ENCODE measurements at places on chromosomes 12 and 14.

GRCh38 chr14:52649511-52649910 lies 45.8 kb downstream of the ERO1A start:
- no peak for DNase-seq

DNA sequence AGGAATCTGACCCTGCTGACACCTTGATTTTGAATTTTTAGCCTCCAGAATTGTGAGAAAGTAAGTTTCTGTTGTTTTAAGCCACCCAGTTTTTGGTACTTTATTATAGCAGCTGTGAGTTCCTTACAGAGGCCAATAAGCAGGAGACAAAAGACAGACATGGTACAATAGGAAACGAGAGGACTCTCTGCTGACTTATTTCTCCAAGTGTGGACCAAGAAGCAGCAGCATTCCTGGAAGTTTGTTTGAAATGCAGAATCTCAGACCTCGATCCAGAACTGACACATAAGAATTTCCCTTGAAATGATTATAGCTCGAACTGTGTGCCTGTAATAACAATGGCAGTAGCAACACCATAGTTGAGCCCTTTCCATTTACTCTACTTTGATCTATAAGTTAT lies 31.9 kb upstream of the LUM start:
- DNase-seq, result no peak

GRCh38 chr12:49978125-49978524 lies 5.4 kb downstream of the AQP6 start:
- no peak for DNase-seq

DNA sequence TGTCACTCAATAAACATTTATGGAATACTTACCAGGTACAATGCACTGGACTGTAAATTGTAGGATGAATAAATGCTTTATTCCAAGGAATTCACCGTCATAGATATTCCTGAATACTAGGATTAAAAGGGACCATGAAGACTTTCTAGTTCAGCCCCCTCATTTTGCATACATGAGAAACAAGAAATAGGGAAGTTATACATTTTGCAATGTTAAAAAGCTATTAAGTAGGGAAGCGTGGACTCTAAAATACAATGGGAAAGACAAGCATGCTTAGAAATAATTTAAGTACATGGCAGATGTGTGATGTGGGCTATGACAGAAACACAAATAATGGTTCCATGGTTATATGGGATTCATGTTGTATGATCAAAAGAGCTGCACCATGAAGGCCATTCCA lies 89.4 kb upstream of the SYT10 start:
- no peak for DNase-seq

GRCh38 chr14:51182131-51182565 lies 57.9 kb upstream of the TMX1 start:
- DNase-seq, result peak; percentile 10

- no peak for DNase-seq
Measured at GRCh38 chr14:96285667-96286066, 29.7 kb downstream of the BDKRB1 start.

DNA sequence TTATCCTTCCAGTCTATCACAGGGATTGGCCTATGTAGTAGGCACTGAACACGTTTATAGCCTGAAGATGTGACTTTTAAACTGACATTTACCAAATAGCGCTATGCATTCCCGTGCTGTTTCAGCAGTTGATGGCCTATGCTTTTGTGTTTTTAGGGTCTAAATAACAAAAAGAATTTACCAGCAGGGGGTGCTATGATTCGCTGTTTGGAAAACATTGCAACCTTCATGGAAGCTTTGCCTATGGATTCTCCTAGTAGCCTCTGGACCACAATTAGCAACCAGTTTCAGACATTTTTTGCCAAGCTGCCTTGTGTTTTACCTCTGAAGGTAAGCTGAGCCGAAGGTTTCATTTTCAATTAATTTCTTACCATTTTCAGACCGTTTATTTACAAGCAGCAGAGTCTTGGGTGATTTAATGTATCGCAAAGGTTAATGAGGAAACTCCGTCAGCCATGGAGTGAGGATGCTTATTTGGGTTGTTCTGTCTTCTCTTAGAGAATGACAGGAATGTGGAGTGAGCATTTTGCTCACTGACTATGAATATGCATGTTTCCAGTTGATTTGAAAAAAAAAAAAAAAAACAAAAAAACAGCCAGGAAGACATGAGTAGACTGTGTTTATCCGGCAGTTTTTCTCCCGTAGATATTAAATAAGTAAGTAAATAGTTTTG lies 133.1 kb downstream of the PRIMA1 start:
- no peak for DNase-seq

GRCh38 chr12:108409481-108409880 lies 70.4 kb upstream of the CMKLR1 start:
- DNase-seq, result no peak

GRCh38 chr14:73180385-73180805 lies 44.1 kb downstream of the PSEN1 start:
- peak; percentile 81 for DNase-seq

DNA sequence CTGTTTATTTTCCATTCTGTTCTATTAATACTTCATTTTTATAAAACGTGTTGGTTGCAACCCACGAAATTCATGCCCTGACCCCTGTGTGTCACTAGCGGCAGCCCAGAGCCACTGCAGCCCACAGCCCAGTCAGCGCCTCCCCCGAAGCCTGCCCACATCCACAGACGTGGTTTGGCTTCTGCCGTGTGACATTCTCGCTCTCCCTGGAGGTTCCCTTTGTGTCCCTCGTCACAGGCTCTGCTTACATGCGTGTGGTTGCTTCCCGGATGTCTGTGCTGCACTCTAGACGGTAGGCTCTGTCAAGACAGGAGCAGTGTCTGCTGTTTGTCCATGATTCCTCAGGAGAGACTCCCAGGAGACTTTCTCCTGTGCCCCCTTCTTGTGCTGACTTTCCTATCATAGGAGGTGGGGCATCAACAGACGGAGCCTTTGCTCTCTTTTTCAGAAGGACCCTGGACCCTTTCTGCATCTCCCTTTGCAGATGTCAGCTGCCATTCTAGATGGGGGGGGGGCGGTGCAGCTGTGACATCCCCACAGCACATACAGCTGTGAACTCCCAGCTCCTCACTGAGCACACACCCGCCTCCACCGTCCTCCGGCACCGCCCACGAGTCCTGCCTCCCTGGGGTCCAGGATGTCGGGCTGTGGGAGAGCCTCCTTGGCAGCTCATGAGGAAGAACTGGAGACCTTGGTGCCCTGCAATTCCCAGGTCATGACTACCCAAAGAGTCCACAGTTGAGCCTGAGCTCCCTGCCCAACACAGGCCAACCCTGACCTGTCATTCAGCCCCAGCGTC lies 36.8 kb upstream of the PIWIL1 start:
- DNase-seq, result no peak

GRCh38 chr12:110249105-110249504 lies 31.9 kb upstream of the ATP2A2 start:
- peak; percentile 52 for DNase-seq

- no peak for DNase-seq
Measured at GRCh38 chr12:101777485-101777884, 38.2 kb upstream of the SYCP3 start.

GRCh38 chr14:22549981-22550673 lies 38.9 kb downstream of the DAD1 start:
- peak; percentile 32 for DNase-seq

DNA sequence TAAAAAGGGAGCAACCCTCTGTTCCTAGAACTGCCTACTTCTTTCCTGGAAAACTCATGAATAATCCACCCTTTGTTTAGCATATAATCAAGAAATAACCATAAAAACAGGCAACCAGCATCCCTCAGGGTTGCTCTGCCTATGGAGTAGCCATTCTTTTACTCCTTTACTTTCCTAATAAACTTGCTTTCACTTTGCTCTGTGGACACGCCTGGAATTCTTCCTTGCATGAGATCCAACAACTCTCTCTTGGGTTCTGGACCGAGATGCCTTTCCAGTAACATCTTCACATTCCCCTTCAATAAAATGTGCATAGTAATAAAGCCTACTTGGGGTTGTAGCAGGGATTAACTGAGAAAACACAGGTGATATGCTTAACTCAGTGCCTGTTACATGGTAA lies 286.4 kb upstream of the AMIGO2 start:
- no peak for DNase-seq

GRCh38 chr14:88188745-88189416 lies 134.2 kb downstream of the KCNK10 start:
- DNase-seq, result no peak

- no peak for DNase-seq
Measured at GRCh38 chr14:64945431-64946178, 3.1 kb upstream of the GPX2 start.

GRCh38 chr12:121288158-121288845 lies 8.2 kb downstream of the CAMKK2 start:
- no peak for DNase-seq

DNA sequence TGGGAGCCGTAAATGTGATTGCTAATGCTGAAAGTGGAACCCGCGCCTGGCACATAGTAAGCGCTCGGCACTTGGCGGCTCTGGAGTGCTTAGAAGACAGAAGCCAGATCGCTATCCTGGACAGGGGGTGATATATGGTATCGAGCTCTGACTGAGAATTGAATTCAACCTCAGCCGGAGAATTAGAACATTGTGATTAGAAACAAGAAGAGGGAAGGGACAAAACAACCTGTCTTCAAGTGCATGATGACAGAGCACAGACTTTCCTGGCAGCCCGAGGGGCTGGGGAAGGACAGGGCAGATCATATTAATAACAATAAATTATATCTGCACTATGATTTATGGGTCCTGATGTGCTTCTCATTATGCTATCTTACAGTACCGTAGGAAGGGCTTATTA lies 66.9 kb upstream of the TBX3 start:
- DNase-seq, result no peak

DNA sequence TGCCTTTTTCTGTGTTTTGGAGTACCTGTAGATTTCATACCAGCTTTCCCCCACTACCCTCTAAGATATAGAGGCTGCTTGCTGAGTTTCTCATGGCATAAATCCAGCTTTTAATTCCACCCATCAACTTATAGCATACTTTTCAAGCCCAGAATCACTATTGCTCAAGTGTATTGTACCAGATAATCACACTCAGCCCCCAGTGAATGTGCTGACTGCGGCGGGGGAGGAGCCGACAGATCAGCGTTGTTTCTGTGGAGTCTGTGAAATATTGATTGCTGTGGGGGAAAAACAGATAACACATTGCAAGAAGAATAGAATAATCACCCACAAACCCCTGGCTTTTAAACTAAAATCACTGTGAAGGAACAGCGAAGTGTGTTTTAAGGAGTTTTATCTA lies 296.1 kb downstream of the TMEM132D start:
- DNase-seq, result no peak

- DNase-seq, result peak; percentile 69
Measured at GRCh38 chr12:92289629-92290349, 144.1 kb upstream of the BTG1 start.

DNA sequence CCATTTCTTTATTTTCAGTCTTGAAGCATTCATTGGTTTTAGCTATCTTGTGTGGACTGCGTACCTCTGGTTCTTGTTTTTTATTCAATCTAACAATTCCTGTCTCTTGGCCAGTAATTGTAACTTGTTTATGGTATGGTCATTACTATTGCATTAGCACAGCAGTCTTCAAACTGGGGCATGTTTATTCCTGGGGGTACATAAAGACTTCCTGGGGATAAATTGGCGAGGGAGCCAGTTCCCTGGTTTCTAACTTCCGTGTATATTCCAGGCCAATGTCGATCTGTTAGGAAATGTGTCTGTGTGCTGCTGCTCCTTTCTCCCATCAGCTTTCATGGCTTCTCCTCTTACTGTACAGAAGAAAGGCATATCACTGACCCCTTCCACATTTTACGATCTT lies 13.7 kb upstream of the EVL start:
- DNase-seq, result no peak

DNA sequence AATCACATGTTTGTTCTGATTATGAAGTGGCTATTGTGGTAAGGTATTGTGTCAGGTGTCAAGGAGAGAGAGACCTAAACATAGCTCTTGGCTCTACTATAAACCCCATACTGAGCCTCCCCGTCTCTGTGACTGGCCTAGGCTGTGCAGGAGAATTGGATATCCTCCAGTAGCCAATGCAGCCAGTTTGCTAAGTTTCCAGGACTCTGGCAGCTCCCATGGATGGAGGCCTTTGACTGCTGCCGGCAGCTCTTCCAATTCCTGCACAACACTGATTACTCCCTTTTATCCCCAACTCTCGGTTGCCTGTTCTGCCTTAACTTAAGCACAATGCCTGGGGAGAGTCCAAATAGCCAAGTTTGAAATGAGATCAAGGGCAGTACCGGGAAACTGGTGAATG lies 59.3 kb downstream of the ABCC9 start:
- DNase-seq, result no peak

DNA sequence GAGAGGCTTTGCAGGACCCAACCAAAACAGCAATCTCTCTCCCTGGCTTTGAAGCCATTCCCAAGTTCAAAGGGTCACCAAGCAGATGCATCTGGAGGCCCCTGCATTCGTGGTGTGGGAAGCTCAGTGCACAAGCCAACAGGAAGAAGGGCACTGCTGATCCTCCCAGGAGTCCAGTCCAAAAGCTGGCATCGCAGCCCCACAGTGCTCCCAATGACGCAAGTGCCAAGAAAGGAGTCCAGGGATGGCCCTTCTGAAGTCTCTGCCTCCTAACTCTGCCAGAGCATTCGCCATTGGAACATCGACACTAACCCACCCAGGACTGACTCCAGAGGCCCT lies 25.1 kb downstream of the PXN start:
- no peak for DNase-seq

GRCh38 chr12:95257541-95257940 lies 39.9 kb downstream of the VEZT start:
- no peak for DNase-seq

- DNase-seq, result no peak
Measured at GRCh38 chr12:122981587-122982476, 1.4 kb downstream of the ARL6IP4 start.

GRCh38 chr12:112887550-112887949 lies 19.2 kb upstream of the OAS1 start:
- DNase-seq, result no peak

DNA sequence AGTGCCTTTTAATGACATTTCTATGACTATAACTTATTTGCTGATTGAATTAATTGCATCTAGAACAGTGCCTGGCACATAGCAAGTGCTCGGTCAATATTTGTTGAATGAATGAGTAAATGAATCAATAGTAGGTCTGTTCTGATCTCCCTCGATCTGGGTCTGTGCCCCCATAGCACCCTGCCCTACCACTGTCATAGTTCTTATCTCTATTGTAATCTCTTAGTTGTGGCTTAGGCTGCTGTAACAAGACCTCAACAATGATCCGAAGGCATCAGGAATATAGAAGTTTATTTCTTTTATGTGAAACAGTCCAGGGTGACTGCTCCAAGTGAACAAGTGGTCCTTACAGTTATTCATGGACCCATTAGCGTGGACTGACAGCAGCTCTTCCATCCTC lies 44.0 kb upstream of the RPH3A start:
- DNase-seq, result no peak
